Endodermal cell (in vitro differentiated cells): ENCODE measurements at places on chromosomes 2 and 18. TPM values are rescaled to one million over a fixed set of nuclear protein-coding genes. Genes with fewer than 3 reads are reported as not detected.

Gene ZNF521
- total RNA-seq = 23.6 and 26.9 TPM in 2 replicates

Gene LDLRAD4
- total RNA-seq = 11.2 and 15.1 TPM in 2 replicates

GRCh38 chr2:231597627-231598026 lies 5.0 kb downstream of the TEX44 start:
- DNase-seq = no peak

GRCh38 chr2:145760781-145761649 lies 1241.1 kb upstream of the ZEB2 start:
- DNase-seq = no peak

GRCh38 chr18:1049173-1049572 lies 144.5 kb downstream of the ADCYAP1 start:
- DNase-seq = no peak

DNA sequence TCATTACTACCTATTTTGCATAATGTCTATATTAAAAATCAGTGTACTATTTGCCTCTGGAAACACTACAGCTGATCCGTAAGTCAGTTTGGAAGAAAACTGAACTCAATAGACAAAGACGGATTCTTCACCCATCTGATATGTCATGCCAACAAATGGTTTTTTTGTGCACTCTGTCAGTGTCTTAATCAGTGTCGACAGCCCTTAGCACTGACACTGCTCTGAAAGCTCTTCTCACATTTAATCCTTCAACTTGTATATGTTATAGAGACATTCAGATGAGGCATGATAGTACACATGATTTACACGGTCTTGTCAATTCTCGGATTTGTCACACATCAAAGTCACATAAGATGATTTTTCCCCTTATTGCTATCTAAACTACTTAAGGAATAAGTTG lies 347.5 kb upstream of the GALNT5 start:
- no peak for DNase-seq

DNA sequence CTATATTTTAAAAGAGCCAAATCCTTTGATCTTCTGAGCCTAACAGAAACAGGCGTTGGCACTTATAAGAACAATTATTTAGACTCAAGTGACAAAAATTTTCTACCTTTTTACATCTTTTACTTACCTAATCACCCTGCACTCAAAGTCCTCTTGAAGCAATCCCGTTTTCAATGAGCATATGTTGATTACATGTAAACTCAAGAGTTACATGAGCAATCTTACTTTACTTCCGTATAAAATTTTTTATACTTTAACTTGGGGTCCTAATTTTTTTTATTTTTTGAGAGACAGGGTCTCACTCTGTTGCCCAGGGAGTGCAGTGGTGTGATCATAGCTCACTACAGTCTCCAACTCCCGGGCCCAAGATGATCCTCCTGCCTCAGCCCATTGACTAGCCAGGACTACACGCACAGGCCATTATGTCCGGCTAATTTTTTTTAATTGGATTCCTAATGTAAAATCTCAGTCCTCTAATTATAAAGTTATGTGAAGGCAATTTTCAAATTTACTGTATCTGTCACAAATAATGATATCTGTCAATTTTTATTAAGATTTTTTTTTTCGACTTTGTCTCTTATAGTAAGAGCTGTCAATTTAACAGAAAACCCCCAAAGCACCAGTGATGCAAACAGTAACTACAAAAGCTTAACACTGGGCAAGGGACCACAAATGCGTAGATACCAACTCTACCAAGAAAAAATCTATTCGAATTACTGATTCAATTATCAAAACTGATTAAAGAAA lies 19.1 kb upstream of the STPG4 start:
- no peak for DNase-seq

- no peak for DNase-seq
These were observed 406.8 kb downstream of the THSD7B start for GRCh38 chr2:137172162-137172561.

- DNase-seq = no peak
These were observed 9.6 kb downstream of the KCNJ3 start for GRCh38 chr2:154707994-154708575.

- DNase-seq = peak; percentile 90
These were observed 624.9 kb upstream of the FANCL start for GRCh38 chr2:58866040-58866439.

GRCh38 chr2:86189782-86190416 lies 5.4 kb downstream of the IMMT start:
- no peak for DNase-seq

GRCh38 chr2:26772064-26773001 lies 8.2 kb downstream of the SLC35F6 start:
- DNase-seq = no peak

GRCh38 chr2:154696369-154696768 lies 2.1 kb upstream of the KCNJ3 start:
- DNase-seq = no peak

- DNase-seq = no peak
These were observed 287.7 kb downstream of the INSIG2 start for GRCh38 chr2:118375907-118376485.
